Effector CD4-positive, alpha-beta T cell (primary cell): ENCODE measurements at places on chromosomes 6 and 20.

- DNase-seq: no peak
Measured at GRCh38 chr20:23129891-23130621, 43.9 kb upstream of the CD93 start.

GRCh38 chr6:168735268-168735949 lies 294.4 kb downstream of the SMOC2 start:
- no peak for DNase-seq

GRCh38 chr20:48597521-48598302 lies 230.1 kb downstream of the PREX1 start:
- no peak for DNase-seq

GRCh38 chr6:145772846-145773245 lies 37.5 kb upstream of the EPM2A start:
- DNase-seq: no peak

GRCh38 chr20:49558826-49559225 lies 9.1 kb downstream of the PTGIS start:
- no peak for DNase-seq

- no peak for DNase-seq
Measured at GRCh38 chr6:139926711-139927110, 552.3 kb upstream of the CITED2 start.

DNA sequence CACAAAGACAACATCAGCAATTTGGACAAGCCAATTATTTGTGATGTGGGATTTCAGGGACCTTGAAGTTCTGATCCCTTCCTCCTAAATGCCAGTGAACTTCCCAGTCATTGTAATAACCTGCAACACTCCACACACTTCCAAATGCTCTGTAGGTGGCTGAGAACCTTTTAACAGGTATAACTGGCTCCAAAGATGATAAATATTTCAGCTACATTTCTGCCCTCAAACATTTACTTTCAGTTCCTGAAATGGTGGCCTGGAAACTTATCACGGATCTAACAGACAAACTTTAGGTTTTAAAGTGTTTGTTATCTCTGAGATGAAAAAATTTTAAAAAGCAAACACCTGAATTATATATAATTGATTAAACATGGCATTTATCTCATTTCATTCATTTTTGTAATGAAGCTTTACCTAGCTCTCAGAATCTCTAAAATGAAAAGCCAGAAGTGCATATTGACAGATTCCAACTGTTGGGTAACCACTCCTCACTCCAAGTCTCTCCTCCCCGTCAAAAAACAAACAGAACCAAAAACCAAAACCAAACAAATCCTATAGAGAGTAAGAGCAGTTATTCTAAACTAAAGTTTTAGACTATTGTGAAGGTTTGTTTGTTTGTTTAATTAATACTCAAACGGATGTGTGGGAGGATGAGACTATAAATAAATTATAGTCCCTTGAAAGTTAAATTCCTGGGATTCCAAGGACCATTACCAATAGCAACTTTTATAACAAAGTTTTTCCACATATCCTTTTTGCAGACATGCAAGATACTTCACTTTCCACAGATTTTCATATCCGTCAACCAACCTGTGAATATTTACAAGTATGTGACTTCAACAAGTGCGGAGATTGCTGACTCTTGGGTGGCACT lies 12.4 kb upstream of the KIAA0408 start:
- DNase-seq: no peak

DNA sequence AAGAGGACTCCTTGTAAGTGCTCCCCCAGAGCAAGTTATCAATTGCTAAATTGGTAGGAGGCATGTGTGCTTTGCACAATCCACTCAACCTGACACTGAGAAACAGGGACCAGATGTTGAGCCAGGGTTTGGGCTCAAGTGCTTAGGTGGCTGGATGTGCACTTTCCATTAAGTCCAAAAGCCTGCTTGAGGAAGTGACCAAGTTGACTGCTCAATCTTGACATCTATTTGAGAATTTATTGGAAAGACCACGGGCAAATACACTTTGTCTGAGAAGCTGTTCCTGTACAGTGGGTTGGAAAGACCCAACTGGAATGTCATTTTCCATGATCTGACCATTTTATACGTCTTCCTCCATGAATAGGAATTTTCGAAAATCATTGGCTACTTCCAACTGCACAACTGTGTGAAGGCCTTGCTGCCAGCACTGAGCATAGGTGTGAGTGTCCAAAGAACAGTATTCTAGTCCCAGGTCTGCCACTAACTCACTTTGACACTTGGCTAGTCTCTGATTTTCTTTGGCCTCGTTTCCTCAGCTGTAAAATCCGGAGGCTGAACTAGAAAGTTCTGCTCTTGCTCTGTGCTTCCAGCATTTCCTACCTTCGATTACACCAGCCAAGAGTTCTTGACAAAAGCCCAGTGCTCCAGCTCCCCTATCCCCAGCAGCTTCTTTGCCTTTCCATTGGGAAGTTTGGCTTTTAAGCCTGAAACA lies 186.9 kb upstream of the ECI2 start:
- no peak for DNase-seq

- no peak for DNase-seq
Measured at GRCh38 chr20:46827718-46828458, 66.8 kb upstream of the EYA2 start.

DNA sequence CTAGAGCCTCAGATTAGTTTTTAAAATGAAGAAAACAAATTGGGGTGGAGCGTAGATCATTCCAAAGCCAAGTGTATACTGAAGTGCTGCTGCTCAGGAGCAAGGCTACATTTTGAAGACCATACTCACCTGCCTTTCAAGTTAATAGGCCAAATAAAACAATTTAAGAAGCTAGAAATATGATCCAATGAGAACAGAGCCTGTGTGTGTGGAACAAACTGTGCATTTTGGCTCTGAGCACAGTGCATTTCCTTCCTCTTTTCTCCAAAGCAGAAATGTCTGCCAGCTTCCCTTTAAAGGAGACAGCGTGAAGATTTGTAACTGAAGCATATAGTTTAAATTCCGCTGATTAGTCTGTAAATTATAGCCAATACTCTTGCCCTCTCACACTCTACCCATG lies 3.2 kb upstream of the IFNGR1 start:
- DNase-seq: no peak

DNA sequence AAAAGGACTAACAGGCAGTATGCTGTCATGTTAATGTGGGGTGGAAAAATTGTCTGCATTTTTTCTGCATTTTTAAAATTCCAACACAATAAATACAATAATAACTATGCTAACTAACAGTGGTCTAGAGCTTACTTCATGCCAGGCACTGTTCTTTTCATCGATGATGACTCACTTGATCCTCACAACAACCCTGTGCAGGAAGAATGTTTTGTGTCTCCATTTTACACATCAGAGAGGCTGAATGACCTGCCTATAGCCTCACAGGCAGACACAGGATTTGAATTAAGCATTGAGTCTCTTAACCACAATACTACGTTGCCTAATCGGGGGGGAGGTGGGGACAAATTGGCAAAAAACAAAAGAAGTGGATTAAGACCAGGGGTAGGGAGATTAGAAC lies 26.9 kb upstream of the FANCE start:
- DNase-seq: no peak

GRCh38 chr6:170152989-170153388 lies 137.9 kb downstream of the DLL1 start:
- no peak for DNase-seq

DNA sequence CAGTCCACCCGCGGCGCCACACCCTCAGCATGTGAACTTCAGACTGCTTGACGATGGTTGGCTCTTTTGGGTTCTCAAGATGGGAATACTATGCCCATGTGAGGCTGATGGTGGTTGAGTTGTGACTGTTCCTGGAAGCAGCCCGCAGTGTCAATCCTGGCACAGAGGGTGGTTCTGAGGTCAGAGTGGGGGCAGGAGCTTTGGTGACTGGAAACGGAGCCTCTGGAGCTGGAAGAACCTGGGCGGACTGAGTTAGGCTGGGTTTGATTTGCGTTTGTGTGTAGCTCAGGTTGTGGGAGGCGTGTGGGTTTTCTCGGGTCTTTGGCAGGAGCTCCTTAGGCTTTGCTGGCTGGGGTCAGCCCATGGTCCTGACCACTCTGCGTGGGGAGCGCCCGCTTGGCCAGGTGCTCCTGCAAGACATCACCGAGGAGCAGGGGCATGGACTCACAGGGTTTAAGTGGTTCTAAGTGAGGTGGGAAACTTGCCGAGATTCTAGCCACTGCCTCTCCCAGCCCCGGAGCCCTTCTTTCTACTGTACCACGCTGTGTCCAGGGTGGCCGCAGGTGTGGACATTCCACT lies 37.3 kb upstream of the SLC22A1 start:
- no peak for DNase-seq

GRCh38 chr6:21524201-21524600 lies 69.3 kb upstream of the SOX4 start:
- no peak for DNase-seq

DNA sequence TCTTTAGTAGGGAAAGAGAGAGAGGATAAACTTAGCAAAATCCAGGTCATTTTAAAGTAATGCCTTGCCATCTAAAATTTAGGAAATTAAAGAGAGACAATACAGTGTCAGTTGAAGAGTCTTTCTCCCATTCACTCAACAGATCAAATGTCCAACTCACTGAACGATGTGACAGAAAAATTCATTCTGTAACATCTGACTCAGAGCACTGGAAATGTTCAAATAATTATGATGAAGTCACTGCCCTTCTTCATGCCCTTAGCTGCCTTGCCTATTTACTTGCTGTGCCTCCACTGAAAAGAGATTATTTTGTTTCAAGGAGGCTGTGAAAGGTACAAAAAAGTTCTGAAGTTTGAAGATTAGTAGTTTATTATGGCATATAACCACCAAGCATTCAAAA lies 434.8 kb downstream of the ADGRB3 start:
- DNase-seq: no peak

GRCh38 chr6:34066218-34066571 lies 79.7 kb downstream of the GRM4 start:
- DNase-seq: no peak

DNA sequence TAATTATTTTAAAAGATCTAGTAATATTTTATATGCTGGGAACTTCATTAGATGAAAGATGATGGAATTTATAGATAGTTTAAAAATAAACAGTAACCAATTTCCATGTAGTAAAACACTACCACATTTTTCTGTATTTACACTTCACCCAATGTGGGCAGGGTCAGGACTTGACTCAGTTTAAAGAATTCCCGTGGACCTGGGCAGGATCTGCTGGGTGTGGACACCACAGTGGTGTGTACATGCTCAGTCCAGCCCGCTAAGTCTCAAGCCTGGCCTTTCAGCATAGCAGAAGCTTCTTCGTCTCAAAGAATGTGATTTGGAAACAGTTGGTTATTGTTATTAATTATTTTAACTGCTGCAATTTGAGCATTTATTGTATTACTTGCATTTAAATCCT lies 364.2 kb downstream of the SYNE1 start:
- DNase-seq: no peak

GRCh38 chr6:12715437-12715836 lies 1.1 kb upstream of the PHACTR1 start:
- no peak for DNase-seq

DNA sequence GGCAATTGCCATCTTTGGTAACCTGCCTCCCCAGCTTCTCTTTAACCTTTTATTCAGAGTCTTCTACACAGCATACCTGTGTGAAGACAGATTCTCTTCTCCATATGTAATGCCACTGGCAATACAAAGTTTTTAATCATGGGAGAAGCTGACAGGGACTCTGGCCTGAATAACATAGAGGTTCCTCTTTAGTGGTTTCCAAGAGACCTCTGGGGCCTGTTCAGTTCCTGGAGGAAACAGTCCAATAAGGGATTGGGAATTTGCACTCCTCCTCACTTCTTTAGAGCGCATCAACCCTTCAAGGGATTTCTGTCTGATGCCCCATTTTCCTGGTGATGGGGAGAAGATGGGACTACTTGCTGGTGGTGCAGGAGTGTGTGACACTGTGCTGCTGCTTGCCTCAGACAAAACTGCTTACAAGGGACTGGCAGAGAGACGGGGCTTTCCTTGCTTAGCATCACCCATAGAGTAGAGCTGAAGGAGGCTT lies 1.4 kb downstream of the RIMS1 start:
- DNase-seq: no peak

DNA sequence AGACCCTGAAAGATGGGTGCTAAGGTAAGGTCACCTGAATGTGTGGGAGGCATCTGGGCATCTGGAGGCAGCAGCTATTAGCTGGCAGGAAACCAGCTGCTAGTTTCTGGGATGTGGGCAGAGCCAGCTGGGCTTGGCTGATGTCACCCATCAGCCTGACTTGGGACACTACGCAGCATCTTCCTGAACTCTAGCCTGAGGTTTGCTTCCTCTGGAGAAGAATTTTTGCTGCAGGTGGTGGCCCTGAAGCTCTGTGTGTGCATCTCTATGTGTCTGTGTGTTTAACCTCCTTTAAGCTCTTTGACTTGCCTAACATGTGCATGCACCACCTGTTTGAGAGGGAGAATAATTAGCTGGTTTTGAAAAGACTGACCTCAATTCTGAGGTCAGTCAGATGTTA lies 465.1 kb upstream of the CHD6 start:
- DNase-seq: no peak

DNA sequence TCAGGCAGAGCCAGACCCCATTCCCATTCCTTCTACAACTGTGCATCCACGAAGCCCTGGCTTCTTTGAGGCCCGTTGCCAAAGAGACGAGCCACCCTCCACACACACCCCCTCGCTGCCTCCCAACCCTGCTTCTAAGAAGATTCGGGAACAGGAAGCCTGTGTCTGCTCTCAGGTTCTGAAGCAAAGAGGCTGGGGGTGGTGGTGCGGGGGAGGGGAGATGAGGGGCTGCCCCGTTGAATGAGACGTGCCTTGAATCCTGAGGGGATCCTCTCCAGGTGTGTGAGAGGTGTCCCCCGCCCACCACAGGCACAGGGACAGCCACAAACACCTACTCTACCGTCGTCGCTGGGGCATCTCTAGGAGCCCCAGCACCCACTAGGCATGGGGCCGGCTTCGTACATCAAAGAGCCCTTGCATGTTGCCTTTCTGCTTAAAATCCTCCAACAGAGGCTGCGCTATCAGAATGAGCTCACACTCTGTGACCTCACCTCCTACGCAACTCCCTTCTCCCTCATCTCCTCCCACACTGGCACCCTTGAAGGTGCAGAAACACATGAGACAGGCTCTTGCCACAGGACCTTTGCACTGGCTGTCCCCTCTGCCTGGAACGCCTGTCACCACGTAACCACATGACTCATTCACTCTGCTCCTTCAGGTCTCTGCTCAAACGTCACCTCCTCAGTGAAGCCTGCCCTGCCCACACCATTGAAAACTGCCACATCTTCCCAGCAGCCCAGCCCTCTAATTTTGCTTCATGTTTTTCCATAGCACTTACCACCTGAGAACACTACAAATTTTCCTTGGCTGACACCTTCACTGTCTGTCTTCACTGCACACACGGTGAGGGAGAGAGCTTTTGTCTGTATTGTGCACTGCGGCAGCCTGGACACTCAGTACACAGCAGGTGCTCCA lies 58.5 kb downstream of the PREX1 start:
- peak; percentile 85 for DNase-seq

GRCh38 chr6:145668844-145669243 lies 66.5 kb downstream of the EPM2A start:
- no peak for DNase-seq

GRCh38 chr20:57661746-57662455 lies 41.7 kb upstream of the ZBP1 start:
- no peak for DNase-seq

GRCh38 chr6:45930420-45931040 lies 85.1 kb downstream of the CLIC5 start:
- DNase-seq: peak; percentile 33

- no peak for DNase-seq
Measured at GRCh38 chr20:39993742-39994141, 695.3 kb downstream of the MAFB start.

GRCh38 chr20:64106435-64106961 lies 867 bp downstream of the NPBWR2 start:
- DNase-seq: no peak
